ENCODE measurements at places on chromosomes 16 and 17.

DNA sequence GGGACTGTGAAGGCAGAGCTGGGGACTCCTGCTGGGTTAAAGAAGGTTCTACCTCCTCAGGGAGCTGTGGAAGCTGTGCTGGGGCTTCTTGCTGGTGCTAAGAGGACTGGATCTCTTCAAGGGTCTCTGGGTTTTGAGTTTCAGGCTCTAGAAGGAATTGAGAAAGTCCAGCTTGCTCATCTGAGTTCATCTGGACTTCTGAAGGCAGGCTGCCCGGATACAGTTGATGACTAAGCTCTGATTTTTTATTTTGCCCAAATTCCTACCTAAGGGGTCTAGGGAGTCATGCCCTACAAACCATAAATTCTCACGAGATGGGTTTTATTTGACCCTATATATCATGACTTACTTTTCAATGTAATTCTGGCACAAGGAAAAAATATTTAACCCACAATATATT is 46.8 kb upstream of the TMEM97 start:
- DNase-seq, result no peak

- DNase-seq, result no peak
Observed at GRCh38 chr17:2183346-2183745, 120.2 kb downstream of the SMG6 start.

- DNase-seq, result no peak
Observed at GRCh38 chr16:82881516-82881915, 254.7 kb downstream of the CDH13 start.

- no peak for DNase-seq
Observed at GRCh38 chr17:52995147-52995546, 827.6 kb upstream of the KIF2B start.

- DNase-seq, result no peak
Observed at GRCh38 chr16:75027520-75028300, 28.9 kb downstream of the ZNRF1 start.

DNA sequence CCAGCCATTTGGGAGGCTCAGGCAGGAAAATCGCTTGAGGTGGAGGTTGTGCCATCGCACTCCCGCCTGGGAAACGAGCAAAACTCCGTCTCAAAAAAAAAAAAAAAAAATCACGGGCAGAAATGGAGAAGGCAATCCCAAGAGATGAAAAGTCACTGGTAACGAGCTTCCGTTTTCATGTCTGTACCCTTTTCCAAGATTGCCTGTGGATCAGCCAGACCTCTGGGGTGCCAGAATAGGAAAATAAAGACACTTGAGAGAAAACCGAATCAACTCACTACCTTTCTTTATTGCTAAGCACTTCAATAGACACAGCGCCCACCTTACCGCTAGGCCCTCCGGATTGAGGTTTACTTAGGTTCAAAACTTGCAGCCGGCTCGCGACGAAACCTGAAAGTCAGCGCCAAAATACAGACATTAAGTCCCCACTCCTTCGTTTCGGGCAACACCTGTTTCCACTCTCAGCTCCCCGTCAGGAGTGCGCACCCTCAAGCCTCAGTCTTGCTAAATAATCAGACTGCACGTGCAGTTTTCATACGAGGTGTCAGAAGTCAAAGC is 970 bp upstream of the TRAF7 start:
- no peak for DNase-seq

- DNase-seq, result no peak
Observed at GRCh38 chr17:31596382-31597323, 205.2 kb downstream of the RAB11FIP4 start.

DNA sequence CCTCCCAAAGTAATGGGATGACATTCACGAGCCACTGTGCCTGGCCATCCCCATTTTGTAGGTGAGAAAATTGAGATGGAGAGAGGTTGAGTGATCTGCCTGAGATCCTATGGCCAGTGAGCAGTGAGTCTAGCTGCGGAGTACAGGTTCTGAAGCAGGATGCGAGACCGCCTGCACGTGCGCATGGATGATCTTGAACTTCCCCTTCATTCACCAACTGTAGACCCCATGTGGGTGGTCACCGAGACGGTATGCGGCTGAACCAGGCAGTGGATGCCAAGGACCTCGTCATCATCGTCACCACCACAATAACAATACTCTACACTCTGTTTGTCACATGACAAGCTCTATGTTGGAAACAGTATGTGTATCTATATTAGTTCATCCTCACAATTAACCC is 6.2 kb upstream of the SPNS3 start:
- no peak for DNase-seq

Measured in NCI-H2107 (cell line).